Renal cortical epithelial cell (primary cell): ENCODE measurements at places on chromosomes 2 and 18. TPM values are rescaled to one million over a fixed set of nuclear protein-coding genes. Genes with fewer than 3 reads are reported as not detected.

Gene PTPRN
- total RNA-seq, result 0.35 and 0.52 TPM in 2 replicates

Gene NAT8
- total RNA-seq, result 0.69 and 14.4 TPM in 2 replicates

Gene CYS1
- total RNA-seq, result 34.2 and 223 TPM in 2 replicates

Gene BOLL
- not detected in 2 replicates for total RNA-seq

Gene ABHD3
- total RNA-seq, result 15.7 and 21.7 TPM in 2 replicates

Gene ABI2
- total RNA-seq, result 14.1 and 59.7 TPM in 2 replicates

Gene ZNF532
- 25.0 and 89.9 TPM in 2 replicates for total RNA-seq

Gene GORASP2
- 30.9 and 39.1 TPM in 2 replicates for total RNA-seq

Gene KRTCAP3
- 0.85 and 3.5 TPM in 2 replicates for total RNA-seq

Gene CD28
- not detected in 2 replicates for total RNA-seq

Gene EHD3
- 5.4 and 9.5 TPM in 2 replicates for total RNA-seq

Gene VIL1
- 0.05 TPM in 1 of 2 replicates, not detected in the other for total RNA-seq

Gene LRPPRC
- total RNA-seq, result 69.5 and 153 TPM in 2 replicates

Gene SERPINB10
- total RNA-seq, result not detected in 2 replicates

Gene SIX2
- 0.05 and 0.35 TPM in 2 replicates for total RNA-seq

Gene C1GALT1C1L
- total RNA-seq, result 1.2 and 2.5 TPM in 2 replicates

Gene COX5B
- 143 and 359 TPM in 2 replicates for total RNA-seq

Gene LMAN1
- total RNA-seq, result 131 and 208 TPM in 2 replicates

Gene CPO
- 1.1 TPM in 1 of 2 replicates, not detected in the other for total RNA-seq

Gene MAP3K19
- not detected in 2 replicates for total RNA-seq

Gene MYO7B
- 0.17 and 0.25 TPM in 2 replicates for total RNA-seq

Gene TCF23
- not detected in 2 replicates for total RNA-seq

Gene SCTR
- total RNA-seq, result 6.2 TPM in 1 of 2 replicates, not detected in the other

Gene MBD2
- 33.5 and 38.4 TPM in 2 replicates for total RNA-seq

Gene AFTPH
- total RNA-seq, result 53.8 and 67.2 TPM in 2 replicates

Gene PTPN18
- 9.2 and 32.4 TPM in 2 replicates for total RNA-seq

Gene ZNF892
- 6.9 and 16.7 TPM in 2 replicates for total RNA-seq

Gene CXCR4
- total RNA-seq, result 0.52 and 1.6 TPM in 2 replicates

Gene IL1RL1
- 0.05 and 4.3 TPM in 2 replicates for total RNA-seq

Gene CYRIA
- total RNA-seq, result 9.2 and 11.6 TPM in 2 replicates

Gene CFAP65
- 0.65 TPM in 1 of 2 replicates, not detected in the other for total RNA-seq

Gene PSTPIP2
- 21.9 and 28.9 TPM in 2 replicates for total RNA-seq

Gene CNRIP1
- total RNA-seq, result 1.6 and 2.9 TPM in 2 replicates

Gene ACMSD
- 3.3 and 21.7 TPM in 2 replicates for total RNA-seq

Gene SLC5A6
- total RNA-seq, result 29.3 and 36.8 TPM in 2 replicates

Gene DSEL
- total RNA-seq, result 8.7 and 10.7 TPM in 2 replicates

Gene CNTNAP5
- total RNA-seq, result under 0.01 and 0.20 TPM in 2 replicates

Gene IL1R2
- total RNA-seq, result 0.89 and 23.4 TPM in 2 replicates

Gene REG3G
- not detected in 2 replicates for total RNA-seq

Gene FSHR
- 0.05 TPM in 1 of 2 replicates, not detected in the other for total RNA-seq

Gene GPR45
- total RNA-seq, result not detected in 2 replicates

Gene MATN3
- 8.9 and 32.1 TPM in 2 replicates for total RNA-seq

Gene IL36G
- not detected in 2 replicates for total RNA-seq

Gene TAF4B
- 6.8 and 8.2 TPM in 2 replicates for total RNA-seq

Gene EFR3B
- 0.35 and 0.40 TPM in 2 replicates for total RNA-seq

Gene ALPI
- total RNA-seq, result not detected in 2 replicates

Gene IL1RN
- total RNA-seq, result 1.6 TPM in 1 of 2 replicates, not detected in the other

Gene CAB39
- 148 and 169 TPM in 2 replicates for total RNA-seq

Gene BMP10
- not detected in 2 replicates for total RNA-seq

Gene APCDD1
- under 0.01 TPM in 1 of 2 replicates, not detected in the other for total RNA-seq

Gene MEIS1
- total RNA-seq, result 1.8 and 3.1 TPM in 2 replicates

Gene SCN1A
- not detected in 2 replicates for total RNA-seq
